ENCODE measurements at places on chromosomes 12 and 14.
A peak's percentile ranks its signal among the peaks of the same experiment; 100 is the strongest.

DNA sequence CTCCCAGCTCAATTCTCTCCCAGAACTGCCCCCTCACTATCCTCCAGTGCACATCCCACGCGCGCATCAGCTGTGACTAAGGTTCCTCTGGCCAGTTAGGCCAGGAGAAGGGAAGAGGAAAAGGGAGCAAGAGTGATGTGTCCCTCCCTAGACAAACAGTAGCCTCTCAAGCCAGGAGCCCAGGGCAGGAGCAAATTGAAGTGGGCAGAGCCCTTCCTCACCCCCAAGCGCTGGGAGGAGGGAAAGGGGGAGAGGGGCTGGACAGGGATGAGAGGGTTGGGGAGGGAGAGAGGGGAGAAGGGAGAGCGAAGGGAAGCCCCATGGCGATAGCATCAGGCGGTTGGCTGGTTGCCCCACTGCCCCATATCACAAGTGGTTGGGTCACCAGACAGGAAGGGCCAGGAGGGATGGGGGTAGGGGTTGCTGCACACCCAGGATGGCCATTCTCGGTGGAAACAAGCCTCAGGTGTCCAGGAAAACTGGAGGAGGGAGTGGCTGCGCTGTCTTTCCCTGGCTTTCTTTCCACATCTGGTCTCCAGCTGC is 1.1 kb downstream of the CD63 start:
- H3K36me3 ChIP-seq: no peaks in the 10 kb centered on the region
- H3K27me3 ChIP-seq: no peaks in the 10 kb centered on the region
- DNase-seq: no peak
- peaks cover 46% of the 10 kb centered on the region for H3K4me1 ChIP-seq
- H3K27ac ChIP-seq: peak overlapping the region; percentile 100

- no peaks in the 10 kb centered on the region for H3K36me3 ChIP-seq
- H3K4me3 ChIP-seq: no peak overlapping the region
- DNase-seq: no peak
- no peak overlapping the region for H3K27ac ChIP-seq
- H3K27me3 ChIP-seq: no peaks in the 10 kb centered on the region
Measured at GRCh38 chr14:91830777-91831176, 36.6 kb downstream of the TC2N start.

GRCh38 chr14:102034301-102034700 is 52.5 kb downstream of the HSP90AA1 start:
- H3K27ac ChIP-seq: no peak overlapping the region
- DNase-seq: no peak

DNA sequence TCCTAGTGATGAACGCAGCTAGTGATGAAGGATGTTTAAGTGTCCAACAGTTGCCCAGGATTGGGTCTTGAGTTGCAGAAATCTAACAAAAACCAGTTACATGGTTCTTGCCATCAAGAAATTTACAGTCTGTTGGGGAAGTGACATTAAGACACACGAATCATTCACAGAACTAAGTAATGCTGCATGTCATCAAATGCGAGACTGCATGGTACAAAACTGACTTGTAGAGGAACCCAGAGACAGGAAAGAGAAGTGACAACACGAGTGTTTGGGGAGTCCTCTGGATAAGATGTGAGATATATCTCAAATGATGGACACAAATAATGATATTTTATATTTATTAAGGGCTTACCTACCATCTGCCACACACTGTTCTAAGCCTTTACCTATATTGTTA is 6.1 kb upstream of the SYNE3 start:
- H3K27ac ChIP-seq: no peak overlapping the region
- no peak overlapping the region for H3K4me3 ChIP-seq
- no peak for DNase-seq
- peaks cover 64% of the 10 kb centered on the region for H3K4me1 ChIP-seq
- no peaks in the 10 kb centered on the region for H3K36me3 ChIP-seq
- H3K27me3 ChIP-seq: no peaks in the 10 kb centered on the region

DNA sequence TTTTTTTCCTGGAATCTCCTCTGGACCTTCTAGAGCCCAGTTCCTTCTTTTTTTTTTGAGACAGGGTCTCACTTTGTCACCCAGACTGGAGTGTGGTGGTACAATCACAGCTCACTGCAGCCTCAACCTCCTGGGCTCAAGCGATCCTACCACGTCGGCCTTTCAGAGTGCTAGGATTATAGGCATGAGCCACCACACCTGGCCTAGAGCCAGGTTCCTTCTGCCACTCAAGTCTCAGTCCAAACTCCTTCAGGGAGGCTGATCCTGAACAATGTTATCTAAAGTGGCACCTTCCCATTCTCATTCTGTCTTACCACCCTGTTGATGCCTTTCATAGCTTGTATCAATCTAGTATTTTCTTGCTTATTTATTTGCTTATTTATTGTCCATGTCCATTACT is 22.3 kb upstream of the ELK3 start:
- no peak overlapping the region for H3K4me3 ChIP-seq
- no peaks in the 10 kb centered on the region for H3K27me3 ChIP-seq
- DNase-seq: no peak
- H3K4me1 ChIP-seq: no peaks in the 10 kb centered on the region
- no peaks in the 10 kb centered on the region for H3K36me3 ChIP-seq

DNA sequence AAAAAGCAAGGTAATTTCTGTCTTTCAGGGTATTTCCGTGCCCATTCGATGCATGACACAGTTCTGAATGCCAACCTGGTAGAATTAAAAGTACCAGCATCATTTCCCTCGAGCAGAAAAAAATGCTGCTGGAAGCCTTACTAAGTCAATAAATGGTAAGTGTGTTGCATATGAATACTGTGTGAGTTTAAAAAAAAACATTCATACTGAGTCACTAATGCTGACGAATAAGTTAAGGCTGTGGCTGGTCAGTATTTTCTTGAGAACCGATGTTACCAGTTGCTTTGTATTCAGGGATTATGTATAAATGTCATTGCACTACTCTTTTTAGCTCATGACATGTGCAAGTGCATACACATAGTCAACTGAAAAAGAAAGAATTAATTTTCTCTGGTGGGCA is 710.2 kb downstream of the TRHDE start:
- no peaks in the 10 kb centered on the region for H3K36me3 ChIP-seq
- H3K4me1 ChIP-seq: no peaks in the 10 kb centered on the region
- no peak for DNase-seq
- no peak overlapping the region for H3K27ac ChIP-seq
- no peaks in the 10 kb centered on the region for H3K27me3 ChIP-seq
- H3K4me3 ChIP-seq: no peak overlapping the region

DNA sequence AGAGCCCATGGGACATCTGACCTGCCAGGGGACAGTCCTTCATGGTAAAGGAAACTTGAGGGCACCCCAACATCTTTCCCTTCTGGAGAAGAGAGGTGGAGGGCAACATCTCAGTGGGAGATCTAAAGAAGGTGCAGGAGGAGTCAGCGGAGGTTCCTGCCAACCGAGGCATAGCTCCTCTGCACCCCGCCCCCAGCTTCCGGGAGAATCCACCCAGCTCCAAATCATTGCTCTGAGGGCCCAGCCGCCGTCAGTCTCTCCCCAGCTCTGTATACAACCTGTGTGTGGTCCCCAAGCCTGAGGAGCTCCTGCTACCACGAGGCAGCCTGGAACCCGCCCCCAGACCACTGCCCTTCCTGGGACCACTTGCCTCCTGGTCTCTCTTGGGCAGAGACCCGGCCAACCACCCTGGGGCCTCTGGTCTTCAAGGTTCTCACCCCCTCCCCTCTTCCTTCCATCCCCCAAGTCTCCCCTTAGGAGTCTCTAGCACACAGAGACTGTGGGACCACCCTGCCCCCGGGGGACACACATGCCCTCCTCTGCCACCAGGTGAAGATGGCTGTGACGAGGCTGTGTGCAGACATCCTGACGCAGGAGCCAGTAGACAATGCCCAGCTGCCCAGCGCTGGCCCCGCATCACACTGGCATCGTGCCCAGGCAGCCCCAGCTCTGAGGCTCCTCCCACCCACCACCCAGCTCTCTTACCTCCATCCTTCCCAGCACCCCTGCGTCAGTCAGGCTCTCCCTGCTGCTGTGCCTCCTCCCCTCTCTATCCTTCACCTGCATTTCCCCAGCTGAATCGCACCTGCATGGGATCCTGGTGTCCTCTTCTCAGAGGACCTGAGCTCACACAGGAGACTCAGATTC is 13.0 kb upstream of the NUDT14 start:
- H3K4me1 ChIP-seq: peaks cover 51% of the 10 kb centered on the region
- no peaks in the 10 kb centered on the region for H3K36me3 ChIP-seq
- DNase-seq: no peak
- H3K27ac ChIP-seq: no peak overlapping the region
- H3K4me3 ChIP-seq: no peak overlapping the region
- peaks cover 15% of the 10 kb centered on the region for H3K27me3 ChIP-seq

DNA sequence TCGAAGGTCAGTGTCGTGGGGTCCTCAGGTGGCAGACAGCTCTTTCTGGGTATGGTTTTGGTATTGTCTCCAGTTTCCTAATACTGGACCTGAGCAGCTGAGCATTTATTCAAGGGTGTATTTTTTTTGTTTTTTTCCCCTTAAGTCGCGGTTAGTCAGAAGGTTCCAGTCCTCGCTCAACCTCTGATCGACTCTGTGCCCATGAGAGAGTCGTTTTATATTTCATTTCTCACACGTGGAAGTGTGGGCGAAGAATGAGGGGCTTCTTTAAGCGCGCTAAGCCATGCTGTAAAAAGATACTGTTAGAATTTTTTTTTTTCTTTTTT is 499 bp downstream of the MIPOL1 start:
- H3K27ac ChIP-seq: peak overlapping the region; percentile 84
- H3K4me3 ChIP-seq: peak overlapping the region; percentile 61
- no peaks in the 10 kb centered on the region for H3K36me3 ChIP-seq
- H3K27me3 ChIP-seq: no peaks in the 10 kb centered on the region
- H3K4me1 ChIP-seq: peaks cover 10% of the 10 kb centered on the region
- no peak for DNase-seq

DNA sequence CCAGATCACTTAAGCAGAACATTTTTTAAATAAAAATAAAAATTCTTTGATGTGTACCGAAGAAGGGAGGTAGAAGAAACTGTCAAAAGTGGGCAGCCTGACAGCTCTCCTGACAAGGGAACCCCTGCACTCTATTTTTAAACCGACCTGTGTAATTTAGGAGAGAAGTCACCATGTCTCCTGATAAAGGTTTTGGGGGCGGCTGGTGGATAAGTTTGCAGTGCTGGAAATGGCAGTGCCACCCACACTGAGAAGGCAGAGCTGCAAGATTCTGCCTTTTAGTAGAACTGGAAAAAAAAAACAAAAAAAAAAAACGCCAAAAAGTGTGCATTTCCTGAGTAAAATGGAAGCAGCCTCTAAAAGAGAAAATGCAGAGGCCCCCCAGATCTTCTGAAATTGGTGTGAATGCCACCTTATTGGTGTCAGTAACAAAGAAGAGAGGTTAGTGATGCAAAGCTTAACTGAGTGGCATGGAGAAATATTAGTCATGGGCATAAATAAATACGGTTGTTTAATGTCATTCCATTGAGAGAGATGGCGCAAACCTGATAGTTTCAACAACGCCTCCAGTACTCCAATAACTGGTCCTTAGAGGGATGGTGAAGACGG is 24.7 kb downstream of the DUSP6 start:
- H3K27ac ChIP-seq: no peak overlapping the region
- no peaks in the 10 kb centered on the region for H3K36me3 ChIP-seq
- H3K4me1 ChIP-seq: no peaks in the 10 kb centered on the region

- H3K27me3 ChIP-seq: no peaks in the 10 kb centered on the region
- H3K36me3 ChIP-seq: no peaks in the 10 kb centered on the region
- H3K4me1 ChIP-seq: peaks cover 72% of the 10 kb centered on the region
- H3K27ac ChIP-seq: peak overlapping the region; percentile 99
- DNase-seq: no peak
Measured at GRCh38 chr12:6345319-6346091, 3.6 kb upstream of the TNFRSF1A start.

- no peaks in the 10 kb centered on the region for H3K36me3 ChIP-seq
- H3K4me1 ChIP-seq: peaks cover 5% of the 10 kb centered on the region
- no peak for DNase-seq
Measured at GRCh38 chr12:124098101-124098757, 125.2 kb downstream of the ZNF664 start.

DNA sequence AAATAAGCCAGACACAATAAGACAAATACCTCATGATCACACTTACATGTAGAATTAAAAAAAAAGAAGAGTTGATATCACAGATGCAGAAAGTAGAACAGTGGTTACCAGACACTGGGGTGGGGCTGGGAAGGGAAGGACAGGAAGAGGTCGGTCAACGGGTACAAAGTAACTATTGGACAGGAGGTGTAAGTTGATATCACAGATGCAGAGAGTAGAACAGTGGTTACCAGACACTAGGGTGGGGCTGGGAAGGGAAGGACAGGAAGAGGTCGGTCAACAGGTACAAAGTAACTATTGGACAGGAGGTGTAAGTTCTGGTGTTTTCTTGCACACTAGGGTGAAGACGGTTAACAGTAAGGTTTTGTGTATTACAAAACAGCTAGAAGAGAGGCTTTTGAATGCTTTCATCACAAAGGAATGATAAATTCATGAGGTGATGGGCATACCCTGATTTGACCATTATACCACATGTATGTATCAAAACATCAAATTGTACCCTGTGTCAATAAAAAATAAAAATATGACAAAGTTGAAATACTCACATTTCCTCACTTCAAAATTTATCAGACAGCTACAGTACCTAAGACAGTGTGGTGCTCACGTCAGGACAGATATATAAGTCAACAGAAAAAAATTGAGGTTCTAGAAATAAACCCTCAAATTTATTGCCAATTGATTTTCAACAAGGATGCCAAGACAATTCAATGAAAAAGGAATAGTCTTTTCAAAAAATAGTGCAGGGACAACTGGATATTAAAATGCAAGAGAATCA is 32.8 kb downstream of the GALC start:
- no peak for DNase-seq
- H3K36me3 ChIP-seq: peaks cover 25% of the 10 kb centered on the region
- no peak overlapping the region for H3K4me3 ChIP-seq
- no peak overlapping the region for H3K27ac ChIP-seq

All from vagina (tissue), 2 donors.